ENCODE measurements at places on chromosomes 6 and 20. TPM values are rescaled to one million over a fixed set of nuclear protein-coding genes. Genes with fewer than 3 reads are reported as not detected.

CLVS2 gene
- not detected for total RNA-seq

SYTL3 gene
- total RNA-seq, result 0.74 TPM

KIFC1 gene
- total RNA-seq, result 63.4 TPM

COL12A1 gene
- 102 TPM for total RNA-seq

NUP43 gene
- total RNA-seq, result 49.0 TPM

TRIM10 gene
- total RNA-seq, result not detected

TMEM74B gene
- total RNA-seq, result 1.1 TPM

BPIFB1 gene
- total RNA-seq, result not detected

COL10A1 gene
- total RNA-seq, result not detected

GGT7 gene
- 5.0 TPM for total RNA-seq

PIM1 gene
- 11.3 TPM for total RNA-seq

EEF1A2 gene
- total RNA-seq, result 3.4 TPM

EFCAB8 gene
- total RNA-seq, result 0.60 TPM

GNAS-AS1 gene
- total RNA-seq, result 0.58 TPM

ARMH2 gene
- not detected for total RNA-seq

NFATC2 gene
- 12.9 TPM for total RNA-seq

GJA10 gene
- total RNA-seq, result not detected

MEA1 gene
- 62.5 TPM for total RNA-seq

REM1 gene
- total RNA-seq, result not detected

ISM1 gene
- not detected for total RNA-seq

GMPR gene
- 36.3 TPM for total RNA-seq

NR2E1 gene
- total RNA-seq, result not detected

ZC2HC1B gene
- not detected for total RNA-seq

GHRH gene
- not detected for total RNA-seq

ESR1 gene
- not detected for total RNA-seq

ZBTB46 gene
- 4.3 TPM for total RNA-seq

HRH3 gene
- not detected for total RNA-seq

MTRF1L gene
- total RNA-seq, result 27.5 TPM

SNRPB gene
- total RNA-seq, result 323 TPM

PRL gene
- not detected for total RNA-seq

CD40 gene
- total RNA-seq, result 33.1 TPM

KIF6 gene
- total RNA-seq, result not detected

PPP1R3G gene
- total RNA-seq, result 0.09 TPM

All from endothelial cell of umbilical vein (primary cell).